ENCODE measurements at places on chromosomes 1 and 21.

- no peak for DNase-seq
Observed at GRCh38 chr1:20343149-20343937, 52.7 kb downstream of the VWA5B1 start.

DNA sequence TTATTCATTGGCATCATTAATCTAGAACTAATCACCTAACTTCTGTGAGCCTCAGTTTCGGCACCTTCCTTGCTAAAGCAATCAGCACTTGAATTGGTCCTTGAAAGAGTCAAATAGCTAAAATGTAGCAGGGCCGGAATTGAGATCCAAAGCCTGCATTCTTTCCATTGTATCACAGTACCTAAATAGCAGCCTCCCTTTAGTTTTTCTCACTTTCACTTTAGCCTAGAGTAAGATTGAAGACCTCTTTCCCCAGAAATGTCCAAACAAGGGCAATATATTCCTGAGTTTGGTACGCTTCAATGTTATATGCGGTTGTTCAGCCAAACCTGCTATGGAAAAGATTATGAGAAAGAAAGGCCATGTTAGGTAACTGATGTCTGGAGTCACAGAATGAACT, 121.9 kb upstream of the BMP8A start:
- DNase-seq = no peak

DNA sequence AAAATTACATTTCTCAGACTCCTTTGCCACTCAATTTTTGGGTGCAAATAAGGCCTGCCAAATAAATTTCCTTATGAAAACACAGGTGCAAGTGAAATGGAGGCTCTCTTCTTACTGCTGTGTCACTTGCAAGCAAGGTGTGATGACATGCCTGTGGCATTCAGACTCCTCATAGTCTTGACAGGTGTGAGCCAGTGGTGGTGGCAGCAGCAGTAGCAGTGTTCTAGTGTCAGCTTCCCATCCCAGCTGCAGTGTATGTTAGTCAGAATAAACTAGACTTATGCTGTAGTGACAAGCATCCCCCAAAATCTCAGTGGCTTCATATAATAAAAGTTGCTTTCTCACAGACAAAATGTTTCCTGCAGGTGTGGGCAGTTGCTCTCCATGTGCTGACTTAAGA, 3.8 kb upstream of the EEIG2 start:
- DNase-seq = no peak

GRCh38 chr21:39429445-39429844, 16.1 kb downstream of the LCA5L start:
- no peak for DNase-seq

- DNase-seq = peak; percentile 63
Observed at GRCh38 chr1:66489151-66489550, 44.8 kb upstream of the SGIP1 start.

DNA sequence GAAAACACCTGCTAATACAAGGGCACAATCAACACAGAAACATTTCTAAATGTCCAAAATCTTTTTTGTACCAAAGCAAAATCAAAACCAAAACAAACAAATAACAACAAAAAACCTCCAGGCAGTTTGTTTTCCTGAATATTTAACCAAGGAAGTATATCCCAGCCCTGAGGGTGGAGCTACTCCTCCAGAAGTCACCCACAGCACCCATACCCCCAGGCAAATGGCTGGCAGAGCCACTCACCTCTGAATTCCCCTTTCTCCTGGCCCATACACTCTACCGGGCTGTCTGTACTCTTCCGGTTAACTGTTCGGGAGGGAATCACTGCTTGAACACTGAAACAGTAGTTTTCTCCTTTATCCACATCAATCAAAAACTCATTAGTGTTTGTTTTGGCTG, 9.5 kb downstream of the F3 start:
- DNase-seq = no peak

DNA sequence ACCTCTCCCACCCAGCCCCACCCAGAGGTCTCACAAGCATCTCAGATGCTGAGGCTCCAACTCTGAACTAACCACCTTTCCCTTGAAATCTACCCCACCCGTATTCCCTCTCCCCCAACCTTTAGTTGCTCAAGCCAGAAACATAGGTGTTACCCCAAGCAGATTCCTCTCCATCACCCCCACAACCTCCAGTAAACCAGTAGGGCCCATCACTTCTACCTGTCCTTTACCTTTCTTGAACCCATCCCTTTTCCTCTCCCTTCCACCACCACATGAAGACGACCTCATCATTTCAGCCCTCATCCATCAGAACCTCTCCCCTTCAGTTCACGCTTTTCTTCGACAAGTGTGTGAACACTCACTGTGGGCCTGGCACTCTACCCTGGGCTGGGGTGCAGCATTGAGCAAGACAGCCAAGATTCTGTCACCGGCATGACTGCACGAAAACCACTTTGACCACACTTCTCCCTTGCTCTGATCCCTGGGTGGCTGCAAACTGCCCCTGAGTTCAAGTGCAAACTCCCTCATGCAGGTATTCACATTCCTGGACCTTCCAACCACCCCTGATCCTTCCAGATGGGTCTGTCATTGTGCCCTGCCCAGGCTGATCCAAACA, 65.5 kb upstream of the LAPTM5 start:
- peak; percentile 43 for DNase-seq

- DNase-seq = peak; percentile 14
Observed at GRCh38 chr1:118773656-118774055, 214.5 kb downstream of the TBX15 start.

- DNase-seq = peak; percentile 9
Observed at GRCh38 chr1:56032096-56032676, 547.2 kb downstream of the PLPP3 start.

GRCh38 chr21:29892379-29892778, 47.4 kb downstream of the GRIK1 start:
- no peak for DNase-seq

- peak; percentile 90 for DNase-seq
Observed at GRCh38 chr1:212218911-212219310, 66.3 kb upstream of the PPP2R5A start.

DNA sequence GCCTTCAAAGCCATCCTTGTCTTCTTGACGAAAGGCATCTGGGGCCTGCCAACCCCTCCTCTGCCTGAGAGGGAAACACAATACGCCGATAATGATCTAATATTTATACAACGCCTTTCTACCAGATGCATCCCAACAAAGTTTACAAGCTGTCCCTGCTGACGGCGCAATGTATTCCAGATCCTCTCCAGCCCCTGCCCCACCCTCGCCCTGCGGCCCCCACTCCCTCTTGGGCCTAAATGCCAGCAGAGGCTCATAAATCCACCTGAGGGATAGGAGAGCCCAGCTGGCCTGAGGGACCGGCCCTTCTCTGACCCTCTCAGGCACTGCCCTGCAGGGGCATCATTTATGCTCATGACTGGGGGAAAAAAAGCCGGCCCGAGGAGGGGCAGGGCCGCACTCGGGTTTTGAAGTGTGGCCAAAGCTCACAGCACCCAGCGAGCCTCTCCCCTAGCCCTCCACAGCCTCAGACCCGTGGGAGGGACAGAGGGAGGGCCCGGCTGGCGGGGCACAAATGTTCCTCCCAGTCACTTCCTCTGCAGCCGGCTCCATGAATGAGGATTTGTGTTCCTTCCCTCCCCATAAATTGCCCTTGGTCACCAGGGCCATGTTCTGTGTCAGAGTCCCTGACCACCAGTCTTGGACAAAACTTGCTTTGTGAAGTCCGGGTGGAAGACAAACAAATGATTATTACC, 140.3 kb downstream of the FOXD2 start:
- no peak for DNase-seq

- DNase-seq = peak; percentile 54
Observed at GRCh38 chr1:21149430-21149854, 27.3 kb downstream of the EIF4G3 start.

DNA sequence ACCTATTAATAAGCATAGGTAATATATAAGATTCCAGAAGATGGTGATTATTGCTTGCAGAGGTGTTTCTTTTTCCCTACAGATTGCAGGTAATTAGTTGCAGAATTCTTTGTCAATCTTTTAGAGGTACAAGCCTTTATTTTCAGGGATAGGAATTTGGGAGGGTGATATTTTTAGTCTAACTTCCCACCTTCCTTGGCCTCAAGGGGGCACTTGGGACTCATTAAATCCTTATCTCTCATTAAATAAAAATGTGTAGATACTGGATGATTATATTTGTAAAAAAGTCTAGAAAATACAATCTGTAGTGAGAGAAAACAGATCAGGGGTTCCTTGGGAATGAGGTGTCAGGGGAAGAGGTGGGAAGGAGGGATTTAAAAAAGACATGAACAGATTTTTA, 179.2 kb downstream of the PATJ start:
- DNase-seq = no peak

GRCh38 chr1:184152974-184153373, 101.4 kb downstream of the TSEN15 start:
- DNase-seq = no peak

DNA sequence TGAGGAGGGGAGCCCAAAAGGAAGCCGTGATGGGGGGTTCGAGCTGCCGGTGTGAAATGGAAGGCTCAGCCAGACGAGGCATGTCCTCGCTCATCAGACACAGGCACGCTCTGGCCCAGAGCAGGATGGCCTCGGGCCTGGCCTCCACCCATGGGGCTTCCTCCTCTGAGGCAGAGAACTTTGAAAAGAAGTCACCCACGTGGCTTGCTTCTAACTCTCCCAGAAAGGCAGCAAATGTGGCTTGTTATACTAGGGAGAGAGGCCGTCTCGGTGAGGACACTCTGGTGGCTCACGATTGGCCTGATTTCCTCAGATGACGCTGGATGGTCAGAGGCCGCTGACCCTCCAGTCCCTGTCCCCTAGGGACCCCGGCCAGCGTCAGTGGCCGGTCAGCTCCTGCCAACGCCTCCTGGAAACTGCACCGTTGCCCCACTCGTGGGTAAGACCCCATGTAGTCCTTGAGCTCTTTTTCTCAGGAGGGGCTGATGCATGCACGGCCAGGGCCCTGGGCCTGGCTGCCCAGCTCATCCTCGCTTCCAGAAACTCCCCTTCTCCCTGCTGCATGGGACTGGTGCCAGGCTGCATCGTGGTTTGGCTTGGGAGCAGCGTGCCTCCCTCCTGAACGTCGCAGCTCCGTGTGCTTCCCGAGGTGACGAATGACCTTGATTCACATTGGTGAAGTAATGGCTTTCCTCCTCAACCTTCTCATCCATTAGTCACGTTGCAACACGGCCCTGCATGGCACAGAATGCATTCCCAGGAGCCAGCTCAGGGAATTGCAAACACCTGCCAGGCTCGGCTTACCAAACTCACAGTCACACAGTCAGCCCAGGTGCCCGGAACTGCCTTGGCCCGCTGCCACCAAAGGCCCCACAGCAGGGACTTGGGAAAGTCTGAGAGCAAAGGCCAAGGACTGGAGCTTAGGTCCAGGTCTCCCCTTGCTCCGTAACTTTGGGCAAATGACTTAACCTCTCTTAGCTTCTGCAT, 58.8 kb downstream of the TOMM20 start:
- DNase-seq = peak; percentile 91

- no peak for DNase-seq
Observed at GRCh38 chr1:218348628-218349071, 3.5 kb downstream of the TGFB2 start.

GRCh38 chr21:45893740-45894449, 87.7 kb upstream of the COL6A1 start:
- DNase-seq = no peak

DNA sequence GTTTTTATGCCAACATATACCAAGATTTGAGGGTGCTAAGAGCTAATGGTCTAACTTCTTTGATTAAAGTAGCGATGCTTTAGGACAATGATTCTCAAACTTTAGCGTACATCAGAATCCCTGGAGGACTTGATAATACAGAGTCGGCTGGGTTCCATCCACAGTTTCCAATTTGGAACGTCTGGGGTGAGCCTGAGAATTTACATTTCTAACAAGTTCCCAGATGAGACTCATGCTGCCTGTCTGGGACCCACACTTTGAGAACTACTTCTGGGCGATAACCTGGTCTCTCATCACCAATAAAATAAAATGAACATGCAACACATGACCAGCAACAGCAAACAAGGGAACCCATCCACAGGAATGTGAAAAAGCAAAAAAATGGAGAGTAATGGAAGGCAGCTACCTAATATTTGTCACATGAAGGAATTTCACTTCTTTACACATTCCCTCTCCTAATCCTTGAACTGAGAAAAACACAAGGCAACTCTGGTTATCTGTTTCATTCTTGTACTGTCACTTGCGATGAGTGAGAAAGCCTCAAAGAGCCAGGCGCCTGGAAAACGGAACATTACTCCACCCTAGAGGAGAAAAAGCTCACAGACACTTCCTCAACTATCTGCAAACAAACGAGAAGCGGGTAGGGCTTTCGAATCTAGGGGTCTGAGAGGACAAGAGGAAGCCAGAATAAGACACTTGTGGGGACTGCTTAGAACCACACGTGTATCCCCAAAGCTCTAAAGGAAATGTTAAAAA, 14.0 kb downstream of the HSF2BP start:
- peak; percentile 85 for DNase-seq

DNA sequence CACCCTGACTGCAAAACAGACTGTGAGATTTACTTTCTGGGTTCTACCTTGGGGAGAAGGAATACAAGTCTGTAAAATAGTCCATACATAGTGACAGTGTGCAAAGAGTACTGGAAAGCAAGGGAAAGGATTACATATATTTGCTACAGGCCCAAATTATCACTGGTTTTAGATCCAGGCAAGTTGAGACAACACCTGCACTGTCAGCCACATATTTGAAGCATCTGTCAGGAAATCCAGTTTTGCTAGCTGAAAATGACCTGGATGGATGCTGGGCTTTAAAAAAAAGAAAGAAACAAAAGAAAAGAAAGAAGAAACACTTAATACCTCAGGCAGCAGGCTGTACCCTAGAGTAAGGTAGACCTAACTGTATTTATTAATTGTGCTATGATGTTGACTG, 23.9 kb upstream of the SPRR2G start:
- no peak for DNase-seq

Measured in fibroblast of skin of right quadriceps (primary cell).